Activated B cell treated with CpG ODN at 0.5 μM for 24 hours (primary cell): ENCODE measurements at places on chromosomes 7 and 10.
A peak's percentile ranks its signal among the peaks of the same experiment; 100 is the strongest.

GRCh38 chr10:22263106-22263505 is 45.3 kb upstream of the EBLN1 start:
- DNase-seq, result no peak

DNA sequence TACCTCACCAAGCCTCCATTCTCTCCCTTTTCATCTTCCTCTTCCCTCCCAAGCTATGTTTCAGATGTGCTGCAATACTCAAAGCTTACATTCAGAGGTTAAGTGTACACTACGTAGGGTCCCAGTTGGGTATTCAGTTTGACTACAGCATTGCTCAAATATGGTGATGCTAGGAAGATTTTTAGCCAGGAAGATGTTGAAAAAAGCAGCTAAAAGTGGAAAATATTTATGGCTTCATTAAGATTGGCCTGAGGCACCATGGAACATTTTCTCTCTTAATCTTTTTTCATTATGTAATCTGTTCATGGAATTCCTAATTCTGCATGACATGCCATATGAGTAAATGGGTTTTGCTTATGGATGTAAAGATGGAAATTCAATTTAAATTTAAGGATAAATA is 72.0 kb upstream of the ABCB5 start:
- DNase-seq, result no peak

DNA sequence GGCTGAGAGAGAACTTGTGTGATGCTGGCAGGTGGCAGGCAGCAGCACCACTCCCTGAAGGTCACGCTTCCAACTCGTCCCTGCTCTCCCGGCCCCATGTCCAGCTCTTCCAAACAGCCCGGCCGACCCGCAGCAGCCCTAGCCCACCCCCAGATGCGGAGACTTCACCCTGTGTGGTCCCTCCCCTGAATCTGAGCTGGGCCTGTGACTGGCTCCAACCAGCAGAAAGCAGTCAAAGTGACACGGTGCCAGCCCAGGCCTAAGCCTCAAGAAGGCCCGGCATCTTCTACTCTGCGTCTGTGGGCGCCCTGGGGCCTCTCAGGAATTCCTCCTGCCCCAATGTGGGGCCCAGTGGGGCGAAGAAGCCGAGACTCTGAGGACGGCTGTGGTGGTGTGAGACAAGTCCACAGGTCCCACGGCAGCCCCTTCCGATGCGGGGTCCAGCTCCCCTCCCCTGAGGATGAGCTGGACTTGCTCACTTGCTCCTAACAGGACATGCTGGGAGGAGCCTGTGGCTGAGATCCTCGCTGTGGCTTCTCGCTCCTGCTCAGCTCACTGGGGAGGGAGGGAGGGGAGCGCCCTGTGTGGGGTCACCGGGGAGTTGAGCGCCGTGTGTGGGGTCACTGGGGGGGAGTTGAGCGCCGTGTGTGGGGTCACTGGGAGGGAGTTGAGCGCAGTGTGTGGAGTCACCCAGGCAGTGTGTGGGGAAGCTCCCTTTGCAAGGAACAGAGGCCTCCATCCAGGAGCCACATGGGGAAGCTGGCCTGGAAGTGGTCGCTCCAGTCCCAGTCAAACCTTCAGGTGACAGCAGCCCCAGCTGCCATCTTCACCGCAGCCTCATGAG is 9.5 kb downstream of the STK32C start:
- no peak for DNase-seq

DNA sequence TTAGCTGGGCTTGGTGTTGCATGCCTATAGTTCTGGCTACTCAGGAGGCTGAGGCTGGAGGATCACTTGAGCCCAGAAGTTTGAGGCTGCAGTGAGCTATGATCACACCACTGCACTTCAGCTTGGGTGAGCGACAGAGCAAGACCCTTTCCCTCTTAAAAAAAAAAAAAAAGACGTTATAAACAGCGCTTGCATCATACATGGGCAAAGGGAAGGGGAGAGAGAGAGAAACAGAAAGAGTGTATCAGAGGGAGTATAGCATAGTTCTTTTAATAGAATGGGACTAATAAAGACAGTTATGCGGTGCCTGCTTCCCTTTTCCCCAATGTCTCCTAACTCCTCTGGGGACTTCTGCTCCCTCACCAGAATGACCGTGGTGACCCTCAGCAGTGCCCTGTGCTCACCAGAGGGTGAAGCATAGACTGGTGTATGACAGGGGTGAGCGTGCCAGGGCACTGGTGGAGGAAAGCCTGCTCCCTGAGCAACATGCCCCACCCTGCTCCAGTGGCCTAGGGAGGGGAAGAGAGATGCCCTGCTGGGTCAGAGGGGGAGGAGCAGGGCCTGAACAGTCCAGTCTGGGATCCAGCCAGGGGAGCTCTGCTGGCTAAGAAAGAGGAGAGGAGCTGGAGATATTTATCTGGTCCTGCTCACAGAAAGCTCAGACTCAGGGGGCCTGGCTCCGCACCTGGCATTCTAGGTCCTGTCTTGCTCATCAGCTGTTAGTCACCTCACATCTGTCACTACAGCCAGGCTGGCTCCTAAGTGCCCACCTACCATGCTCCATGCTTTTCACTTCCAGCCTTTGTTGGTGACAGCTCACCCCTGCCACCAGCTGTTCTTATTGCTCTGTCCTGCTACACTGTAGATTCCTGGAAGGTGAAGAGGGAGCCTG is 2.2 kb downstream of the PDZD7 start:
- no peak for DNase-seq

DNA sequence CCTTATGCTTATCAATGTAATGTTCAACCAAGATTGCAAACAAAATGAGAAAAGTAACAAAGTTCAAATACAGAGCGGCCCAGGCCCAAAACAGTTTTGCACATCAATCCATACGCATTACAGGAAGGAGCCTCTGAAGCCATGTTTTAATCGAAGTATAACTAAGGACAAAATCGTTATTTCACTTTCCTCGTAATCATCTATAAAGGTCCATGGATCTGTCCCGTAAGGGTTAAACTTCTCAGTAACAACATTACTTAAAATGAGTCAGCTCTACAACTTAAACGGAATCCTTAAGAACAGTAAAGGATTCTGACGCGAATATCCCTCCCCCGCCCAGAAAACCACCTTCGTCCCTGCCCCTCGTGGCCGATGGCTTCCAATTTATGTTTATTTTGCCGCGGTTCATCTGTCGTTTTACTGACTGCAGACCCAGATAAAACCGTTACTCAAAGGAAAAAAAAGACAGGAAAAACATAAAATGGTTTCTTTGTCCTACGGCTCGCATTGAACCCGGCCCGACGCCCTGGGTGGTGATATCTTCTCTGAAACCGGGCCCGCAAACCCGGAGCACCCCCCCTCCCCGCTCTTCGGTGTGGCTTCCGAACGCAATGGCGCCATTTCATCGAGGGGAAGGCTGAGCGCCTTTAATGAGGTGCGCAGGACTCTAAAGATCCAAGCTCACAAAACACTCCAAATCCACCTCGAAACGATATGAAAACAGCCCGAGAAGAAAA is 1.1 kb downstream of the HNRNPA2B1 start:
- DNase-seq, result peak; percentile 52

DNA sequence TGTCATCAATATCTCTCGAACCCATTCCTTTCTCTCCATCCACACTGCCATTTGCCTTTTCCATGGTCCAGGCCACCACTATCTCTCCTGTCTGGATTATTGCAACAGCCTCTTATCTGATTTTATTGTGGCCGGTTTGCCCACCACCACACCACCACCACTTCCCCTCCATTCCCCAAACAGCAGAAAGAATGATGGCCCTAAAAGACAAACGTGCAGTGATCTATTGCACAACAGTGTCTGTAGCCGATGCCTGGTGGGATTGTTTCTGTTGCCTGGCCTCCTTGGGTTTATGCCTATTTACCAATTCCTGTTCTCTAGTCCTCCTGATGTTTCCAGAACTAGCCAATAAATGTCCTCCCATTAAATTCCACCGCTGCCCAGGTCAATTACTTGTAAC is 10.2 kb upstream of the ST8SIA6 start:
- no peak for DNase-seq

DNA sequence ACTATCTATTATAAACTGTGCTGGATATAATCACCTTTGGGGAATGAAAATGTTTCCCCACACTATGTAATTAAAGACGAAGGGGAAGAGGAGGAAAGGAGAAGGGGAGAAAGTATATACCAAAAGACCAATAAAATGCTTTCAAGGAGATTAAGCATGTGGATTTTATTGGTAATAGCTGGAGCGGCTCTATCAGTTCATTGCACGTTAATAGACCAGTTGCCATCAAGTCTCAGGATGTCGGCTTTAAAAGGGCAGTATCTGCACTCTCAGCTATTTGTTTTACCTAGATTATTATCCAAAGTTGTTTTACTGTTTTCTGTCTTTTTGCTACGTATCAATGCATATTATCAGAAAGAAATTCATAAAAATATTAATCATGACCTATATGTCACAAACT is 9.0 kb downstream of the ETV1 start:
- DNase-seq, result no peak

- no peak for DNase-seq
These were observed 109.4 kb downstream of the ABLIM1 start for GRCh38 chr10:114548662-114549061.

GRCh38 chr10:58818900-58819299 is 306.2 kb downstream of the BICC1 start:
- DNase-seq, result no peak

GRCh38 chr10:109737626-109738025 is 185.7 kb downstream of the XPNPEP1 start:
- DNase-seq, result no peak
